DMS 273 treated with DMSO at 0.1 percent for 48 hours (cell line): ENCODE measurements at places on chromosomes 11 and 22.

DNA sequence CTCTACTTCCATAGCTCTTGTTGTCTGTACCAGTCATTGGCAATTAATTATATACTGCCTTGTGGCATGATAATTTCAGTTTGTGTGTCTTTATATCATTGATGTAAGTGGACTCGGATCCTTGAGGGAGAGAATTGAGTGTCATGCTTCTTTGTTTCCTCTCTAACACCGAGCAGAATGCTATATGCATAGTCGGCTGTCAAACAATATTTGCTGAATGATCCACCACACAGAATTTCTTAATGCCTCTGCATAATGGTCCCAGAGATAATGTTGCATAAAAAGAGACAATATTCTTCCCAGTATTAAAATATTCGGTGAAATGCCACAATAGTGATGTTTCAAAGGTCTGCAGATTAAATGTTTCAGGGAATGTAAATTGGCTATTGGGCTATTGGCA, 664.8 kb downstream of the NTM start:
- DNase-seq: no peak

DNA sequence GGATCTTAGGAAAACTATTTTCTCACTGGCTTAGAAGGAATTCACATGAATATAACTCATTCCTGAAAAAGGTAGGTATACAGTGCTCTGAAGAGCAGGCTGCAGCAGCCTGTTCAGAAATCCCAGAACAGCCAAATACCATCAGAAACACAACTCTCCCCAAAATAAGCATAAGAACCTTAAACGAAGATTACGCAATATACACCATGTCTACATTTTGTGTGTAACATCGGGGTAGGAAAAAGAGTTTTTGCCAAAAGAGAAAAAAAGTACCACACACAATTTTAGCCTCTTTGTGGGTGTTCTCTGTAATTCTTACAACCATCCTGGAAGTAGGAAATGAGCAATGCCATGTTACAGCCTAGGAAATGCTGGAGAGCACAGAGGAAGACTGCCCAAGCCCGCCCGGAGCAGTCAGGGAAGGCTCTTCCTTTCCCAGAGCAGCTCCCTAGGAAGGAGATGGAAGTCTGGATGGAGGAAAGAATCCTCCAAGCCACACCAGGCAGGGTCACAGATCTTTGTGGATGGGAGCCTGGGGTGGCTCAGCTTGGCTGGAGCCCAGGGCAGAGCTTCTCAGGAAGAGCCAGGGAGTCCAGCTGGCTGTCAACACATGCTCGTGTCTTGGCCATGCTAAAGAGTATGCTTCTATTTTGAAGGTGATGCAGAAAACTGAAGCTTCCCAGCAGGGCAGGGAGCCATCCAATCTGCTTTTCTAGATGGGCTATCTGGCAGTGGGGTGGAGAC, 49.7 kb upstream of the ARFGAP3 start:
- DNase-seq: no peak

- DNase-seq: no peak
Measured at GRCh38 chr11:1997755-1998154, at the start of gene H19. Gene H19 (minus strand): TSS chr11:1997842.

DNA sequence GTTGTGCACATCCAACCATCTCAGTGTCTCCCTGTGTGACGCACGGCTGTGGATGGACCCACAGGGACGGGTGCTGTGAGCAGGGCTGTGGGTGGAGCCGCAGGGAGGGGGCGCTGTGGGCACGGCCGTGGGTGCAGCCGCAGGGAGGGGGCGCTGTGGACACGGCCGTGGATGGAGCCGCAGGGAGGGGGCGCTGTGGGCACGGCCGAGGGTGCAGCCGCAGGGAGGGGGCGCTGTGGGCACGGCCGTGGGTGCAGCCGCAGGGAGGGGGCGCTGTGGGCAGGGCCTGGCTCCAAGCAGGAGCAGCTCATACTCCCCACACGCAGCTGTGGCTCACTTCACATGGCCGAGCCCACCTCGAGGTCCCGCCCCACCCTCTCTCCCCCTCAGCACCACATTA, 6.0 kb upstream of the MAPK11 start:
- DNase-seq: no peak

GRCh38 chr11:112611771-112612170, 349.4 kb upstream of the NCAM1 start:
- DNase-seq: no peak
